Islet precursor cell (in vitro differentiated cells): ENCODE measurements at places on chromosomes 2 and 18.
A peak's percentile ranks its signal among the peaks of the same experiment; 100 is the strongest.

DNA sequence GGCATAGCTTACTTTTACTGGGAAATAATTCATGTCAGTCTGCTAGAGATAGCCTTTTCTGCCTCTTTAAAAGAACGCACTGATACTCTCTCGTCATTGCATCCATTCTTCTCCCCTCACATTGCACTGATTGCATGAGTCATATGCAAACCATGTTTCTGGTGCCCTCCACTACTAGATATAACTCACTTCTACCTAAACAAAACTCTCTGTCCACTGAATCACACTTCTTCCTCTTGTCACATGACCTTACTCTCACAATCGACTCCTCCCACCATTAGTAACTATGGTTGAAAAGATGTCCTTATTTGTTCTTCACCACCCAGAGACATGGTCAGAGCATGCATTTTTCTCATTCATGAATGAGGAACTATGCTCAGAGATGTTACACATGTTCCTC is 158.0 kb downstream of the CSRNP3 start:
- DNase-seq = peak; percentile 62

DNA sequence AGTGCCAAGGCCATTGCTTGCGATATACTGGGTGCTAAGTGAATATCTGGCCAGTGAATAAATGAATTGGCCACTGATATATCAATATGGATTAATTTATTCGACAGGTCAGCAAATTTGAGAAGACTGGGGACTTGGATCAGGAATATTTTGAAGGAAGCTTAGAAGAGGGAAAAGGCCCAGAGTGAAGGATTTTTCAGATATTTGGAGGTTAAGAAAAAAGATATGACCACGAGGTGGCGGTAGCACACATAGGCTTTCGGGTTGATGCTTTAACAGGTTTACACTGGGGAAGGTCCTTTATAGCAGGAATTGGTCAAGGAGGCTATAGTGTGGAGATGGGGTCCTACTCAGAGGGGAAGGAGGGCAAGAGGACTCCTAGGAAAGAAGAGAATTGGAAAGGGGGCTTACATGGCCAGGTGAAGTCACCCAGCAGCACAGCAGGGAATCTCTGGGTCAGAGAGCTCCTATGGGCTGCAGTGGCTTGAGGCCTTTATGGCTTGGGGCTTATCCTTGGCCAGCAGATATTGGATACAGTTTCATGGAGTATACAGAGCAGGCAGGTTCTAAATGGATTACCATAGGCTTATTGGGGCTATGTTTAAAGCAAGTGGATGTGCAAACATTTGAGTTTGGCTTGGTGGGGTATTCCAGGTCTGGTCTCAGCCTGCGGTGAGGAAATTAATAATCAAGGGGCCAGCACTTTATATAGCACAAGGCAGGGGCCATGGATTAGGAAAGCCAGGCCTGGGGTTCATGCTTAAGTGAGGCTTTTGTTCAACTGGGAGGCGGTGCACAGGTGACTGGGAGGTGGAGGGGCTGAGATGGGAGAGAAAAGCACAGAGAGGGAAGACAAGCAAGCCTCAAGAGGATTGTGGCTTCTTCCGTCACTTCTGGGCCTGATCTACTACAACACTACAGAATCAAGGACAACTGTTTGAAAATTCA is 9.7 kb downstream of the IL1RN start:
- peak; percentile 54 for DNase-seq

DNA sequence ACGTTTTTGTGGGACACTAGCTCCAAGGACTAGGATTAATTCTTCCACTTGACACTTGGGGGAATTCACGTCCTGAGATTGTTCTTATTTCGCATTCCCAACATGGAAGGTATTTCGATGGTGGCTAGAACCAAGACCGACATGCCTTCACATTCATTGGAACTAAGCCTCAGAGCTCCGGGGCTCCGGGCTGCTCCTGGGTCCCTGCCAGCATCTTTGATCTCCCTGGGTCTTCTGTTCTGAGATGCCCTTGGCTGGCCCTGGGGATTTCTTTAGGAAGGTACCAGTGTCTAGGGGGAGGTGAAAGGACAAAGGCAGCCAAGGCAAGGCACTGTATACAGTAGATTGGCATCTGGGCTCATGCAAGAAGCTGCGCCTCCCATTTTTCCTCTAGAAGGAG is 76.8 kb downstream of the DYSF start:
- DNase-seq = peak; percentile 29

- no peak for DNase-seq
Measured at GRCh38 chr2:137689549-137689948, 274.7 kb upstream of the HNMT start.

GRCh38 chr2:246489-247144 is 17.2 kb downstream of the SH3YL1 start:
- no peak for DNase-seq

GRCh38 chr2:110931648-110932047 is 189.1 kb upstream of the BCL2L11 start:
- DNase-seq = no peak

DNA sequence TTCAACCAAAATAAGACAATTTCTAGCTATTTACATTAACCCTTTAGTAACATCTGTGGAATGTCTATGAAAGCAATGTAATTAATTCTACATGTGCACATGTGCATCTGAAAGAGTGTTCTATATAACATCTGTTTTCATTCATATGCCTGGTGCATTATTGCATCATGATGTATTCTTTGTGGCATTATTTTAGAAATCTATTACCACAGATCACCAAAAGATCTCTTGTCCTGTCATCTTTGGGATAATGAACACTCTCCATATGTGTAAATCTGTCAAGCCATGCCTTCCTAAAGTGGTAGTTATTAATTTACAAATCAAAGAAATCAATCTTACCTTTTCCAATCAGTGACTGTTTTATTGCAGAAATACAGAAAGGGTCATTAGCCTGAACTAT is 86.9 kb downstream of the TRIB2 start:
- no peak for DNase-seq
